ENCODE measurements at places on chromosomes 5 and 9.

DNA sequence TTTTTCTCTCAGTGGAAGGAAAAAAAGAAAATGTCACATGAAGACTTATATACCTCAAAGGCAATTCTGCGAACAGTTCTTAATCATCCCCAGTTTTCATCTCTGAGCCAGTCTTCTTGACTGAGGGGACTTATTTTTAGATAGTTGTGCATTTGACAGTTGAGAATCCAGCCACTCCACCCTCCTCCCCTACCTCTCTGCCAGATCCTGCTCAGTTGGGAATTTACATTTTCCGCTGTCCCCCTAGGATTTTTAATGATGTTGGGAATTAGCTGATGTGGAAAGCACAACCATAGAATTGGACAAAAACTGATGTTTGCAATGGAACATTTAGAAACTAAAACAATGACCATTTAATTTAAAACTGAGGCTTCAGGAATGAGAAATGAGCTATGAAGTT, 194.3 kb upstream of the PIK3R1 start:
- DNase-seq = no peak

DNA sequence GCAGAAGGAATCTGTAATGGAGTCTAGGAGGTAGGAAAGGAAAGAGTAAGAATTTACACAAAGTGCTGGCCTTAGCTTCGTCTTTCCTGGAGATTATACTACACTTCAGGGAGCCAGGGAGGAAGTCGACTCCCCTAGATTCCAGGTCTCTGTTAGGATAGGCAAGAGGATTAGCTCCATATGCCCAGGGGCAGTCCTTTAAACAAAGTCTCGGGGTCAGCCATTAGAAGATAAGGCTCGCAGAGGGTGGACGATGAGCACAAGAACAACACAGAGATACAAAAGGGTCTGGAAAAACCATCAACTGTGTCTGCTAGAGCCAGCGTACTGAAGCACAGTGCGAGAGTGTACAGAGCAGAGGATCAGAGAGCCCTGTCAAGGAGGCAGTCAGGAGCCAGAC, 344.7 kb upstream of the TNC start:
- DNase-seq = no peak

GRCh38 chr5:143177263-143177983, 226.1 kb downstream of the NR3C1 start:
- no peak for DNase-seq

GRCh38 chr5:109690242-109690974, 681 bp downstream of the MAN2A1 start:
- peak; percentile 31 for DNase-seq

DNA sequence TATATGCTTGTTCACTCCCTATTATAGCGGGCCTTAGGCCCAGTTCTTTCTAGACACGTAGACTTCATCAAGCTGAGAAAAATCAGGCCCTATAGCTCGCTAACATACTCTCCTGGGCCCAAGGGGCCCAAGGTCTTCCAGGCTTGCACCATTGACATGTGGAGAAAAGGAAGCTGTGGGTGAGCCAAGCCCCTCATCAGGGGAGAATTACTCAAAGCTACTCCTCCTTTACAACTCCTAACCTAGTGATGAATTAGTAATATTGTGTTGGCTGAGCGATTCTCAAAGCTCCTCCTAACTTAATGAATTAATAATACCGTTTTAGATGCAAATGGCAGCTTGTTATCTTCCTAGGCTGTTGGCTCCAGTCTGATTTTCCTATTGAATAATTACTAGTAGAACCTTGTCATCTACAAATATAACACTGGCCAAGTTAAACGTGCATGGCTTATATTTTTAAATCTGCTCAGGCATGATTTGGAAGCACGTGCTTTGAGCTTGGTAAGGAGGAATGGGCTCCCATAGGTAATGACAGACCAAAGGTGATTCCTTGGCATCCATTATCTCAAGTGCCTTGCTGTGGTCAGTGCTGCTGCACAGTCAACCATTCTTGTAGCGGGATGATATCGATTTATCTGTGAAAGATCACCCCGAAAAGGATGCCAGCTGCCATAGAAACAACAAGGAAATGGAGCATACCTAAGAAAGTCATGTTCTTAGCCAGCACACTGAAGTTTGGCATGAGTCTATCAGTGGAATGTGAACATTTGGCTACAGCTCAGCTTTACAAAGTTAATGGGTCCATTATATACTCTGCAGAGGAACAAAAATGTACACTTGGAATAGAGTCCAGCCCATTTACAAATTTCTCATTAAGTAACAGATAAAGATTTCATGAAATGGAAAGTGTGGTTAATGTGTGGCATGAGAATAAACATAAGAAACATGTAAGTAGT, 23.8 kb downstream of the LVRN start:
- DNase-seq = no peak

GRCh38 chr9:127361561-127361960, 35.4 kb upstream of the SLC2A8 start:
- DNase-seq = no peak

DNA sequence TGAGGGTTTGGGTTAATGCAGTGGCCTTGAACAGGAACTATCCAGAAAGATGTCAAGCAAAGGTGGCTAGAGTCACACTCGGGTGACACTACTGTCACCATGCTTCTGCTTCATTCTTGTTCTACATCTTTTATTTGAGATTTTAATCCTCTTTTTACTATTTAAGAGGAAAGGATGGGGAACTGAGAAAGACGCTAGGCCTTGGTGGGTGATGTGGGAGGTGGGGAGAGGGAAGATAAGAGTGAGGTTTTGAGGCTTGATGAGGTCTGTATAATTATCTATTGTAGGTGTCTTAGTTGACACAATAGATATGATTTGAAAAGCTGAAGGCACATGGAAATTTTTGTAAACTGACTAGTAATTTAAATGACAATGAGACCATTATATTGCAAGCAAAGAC, 3.5 kb upstream of the BASP1 start:
- no peak for DNase-seq

GRCh38 chr9:86604741-86605140, 250.5 kb upstream of the TUT7 start:
- DNase-seq = no peak

- no peak for DNase-seq
Measured at GRCh38 chr9:31606678-31607077, 777.8 kb upstream of the ACO1 start.

DNA sequence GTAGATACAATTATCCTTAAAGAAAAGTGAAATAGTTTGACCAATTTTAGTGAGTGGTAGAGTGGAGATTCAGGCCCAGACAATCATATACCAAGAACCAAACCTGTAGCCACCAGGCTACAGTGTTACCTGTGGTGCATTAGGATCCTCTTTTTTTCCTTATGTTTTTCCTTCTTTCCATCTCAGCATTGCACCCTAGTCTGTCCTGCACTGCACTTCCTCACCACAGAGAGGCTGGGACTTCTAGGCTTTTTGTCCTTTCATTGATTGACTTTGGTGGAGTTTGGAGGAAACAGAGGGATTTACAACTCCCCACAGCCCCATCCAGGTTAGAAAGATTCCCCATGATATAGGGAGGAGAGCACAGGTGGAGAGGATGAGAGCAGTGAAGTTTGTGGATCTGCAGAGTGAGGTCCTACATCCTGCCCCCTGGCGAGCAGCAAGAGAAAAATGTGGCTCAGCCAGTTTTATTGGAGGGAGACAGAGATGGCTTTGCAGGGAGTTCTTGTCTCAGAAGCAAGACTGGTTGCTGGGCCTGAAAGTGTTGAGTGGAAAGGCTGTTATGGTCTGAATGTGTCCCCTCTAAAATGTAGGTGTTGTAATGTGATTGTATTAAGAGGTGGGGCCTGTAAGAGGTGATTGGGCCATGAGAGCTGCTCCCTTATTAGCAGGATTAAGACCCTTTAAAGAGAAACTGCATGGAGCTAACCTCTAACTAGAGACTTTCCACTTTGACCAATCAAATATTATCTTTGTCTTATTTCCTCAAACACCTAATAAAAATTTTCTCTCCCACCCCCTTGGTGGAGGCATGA, 36.2 kb downstream of the KIF4B start:
- DNase-seq = no peak

DNA sequence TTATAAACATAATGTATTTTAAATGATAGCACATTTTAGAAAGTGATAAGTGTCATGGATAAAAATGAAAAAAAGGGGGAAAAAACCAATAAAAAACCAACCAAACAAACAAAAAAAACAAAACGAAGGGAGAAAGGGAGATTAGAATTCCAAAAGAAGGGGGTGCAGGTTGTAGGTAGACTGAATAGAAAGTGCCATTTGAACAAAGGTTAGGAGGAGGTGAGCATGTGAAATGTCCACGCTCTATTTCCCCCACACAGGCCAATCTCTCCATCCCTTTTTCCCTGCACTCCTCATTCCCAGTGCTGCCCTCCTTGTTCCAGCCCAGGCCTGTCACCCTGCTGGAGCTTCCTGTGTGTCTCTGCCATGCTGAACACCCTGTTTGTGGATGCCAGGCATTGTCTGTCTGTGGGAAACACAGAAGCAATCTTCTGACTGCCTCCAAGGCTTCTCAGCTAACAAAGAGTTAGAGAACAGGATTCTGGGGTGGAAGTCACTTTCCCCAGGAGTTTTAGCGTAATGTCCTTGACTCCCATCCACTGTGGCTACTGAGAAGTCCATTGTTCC, 138.8 kb downstream of the ADAMTS16 start:
- DNase-seq = no peak

GRCh38 chr9:75417471-75417870, 329.2 kb downstream of the OSTF1 start:
- DNase-seq = no peak

DNA sequence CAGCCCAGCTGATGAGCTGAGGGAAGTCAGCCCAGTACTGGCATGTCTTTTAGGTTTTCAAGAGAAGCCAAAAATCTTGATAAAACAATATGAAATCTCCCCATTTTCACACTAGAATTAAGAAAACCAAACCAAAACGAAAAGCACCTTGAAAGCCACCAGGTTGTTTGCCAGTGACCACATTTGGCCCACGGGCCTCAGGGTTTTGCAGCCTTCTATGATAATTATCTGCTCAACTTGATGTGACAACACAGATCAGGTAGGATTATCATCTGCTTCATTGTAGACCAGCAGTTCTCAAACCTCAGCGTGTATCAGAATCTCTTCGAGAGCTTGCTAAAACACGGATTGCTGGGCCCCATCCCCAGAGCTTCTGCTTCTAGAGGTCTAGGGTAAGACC, 101.4 kb downstream of the GALNT10 start:
- DNase-seq = no peak

DNA sequence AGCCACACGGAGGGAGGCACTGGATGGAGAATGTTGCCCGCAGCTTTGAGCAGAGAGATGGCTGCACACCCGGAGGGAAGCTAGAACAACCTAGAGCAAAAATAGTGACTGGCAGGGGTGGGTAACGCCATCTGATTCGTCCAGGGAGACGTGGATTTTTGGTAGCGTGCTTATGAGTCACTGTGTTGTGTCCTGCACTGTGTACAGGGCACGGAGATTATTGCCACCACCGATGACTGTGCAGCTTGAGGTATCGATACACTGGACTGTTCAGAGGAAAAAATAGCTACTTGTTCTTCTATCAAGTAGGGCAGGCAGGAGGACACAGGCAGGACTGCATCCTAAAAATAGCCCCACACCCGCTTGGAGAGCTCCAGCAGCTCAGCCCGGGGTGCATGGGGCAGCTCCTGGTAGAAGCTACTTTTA, 6.0 kb downstream of the UBE2QL1 start:
- no peak for DNase-seq

DNA sequence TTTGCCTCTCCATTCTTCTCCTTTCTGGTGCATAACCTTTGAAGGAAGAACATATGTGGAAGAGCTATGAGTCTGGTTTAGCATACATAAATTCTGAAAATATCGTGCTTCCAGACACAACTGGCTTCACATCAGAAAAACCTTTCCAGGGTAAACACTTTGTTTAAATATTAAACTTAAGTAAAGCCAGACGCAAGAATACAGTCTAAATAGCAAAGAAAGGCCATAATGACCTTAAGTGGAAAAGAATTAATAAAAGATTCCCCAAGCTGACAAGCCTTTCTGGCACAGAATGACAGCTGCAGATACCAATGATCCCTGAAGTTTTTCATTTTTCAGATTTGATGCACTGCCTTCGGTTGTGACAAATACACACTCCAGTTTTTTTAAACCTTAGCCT, 13.5 kb upstream of the TSSK1B start:
- no peak for DNase-seq

DNA sequence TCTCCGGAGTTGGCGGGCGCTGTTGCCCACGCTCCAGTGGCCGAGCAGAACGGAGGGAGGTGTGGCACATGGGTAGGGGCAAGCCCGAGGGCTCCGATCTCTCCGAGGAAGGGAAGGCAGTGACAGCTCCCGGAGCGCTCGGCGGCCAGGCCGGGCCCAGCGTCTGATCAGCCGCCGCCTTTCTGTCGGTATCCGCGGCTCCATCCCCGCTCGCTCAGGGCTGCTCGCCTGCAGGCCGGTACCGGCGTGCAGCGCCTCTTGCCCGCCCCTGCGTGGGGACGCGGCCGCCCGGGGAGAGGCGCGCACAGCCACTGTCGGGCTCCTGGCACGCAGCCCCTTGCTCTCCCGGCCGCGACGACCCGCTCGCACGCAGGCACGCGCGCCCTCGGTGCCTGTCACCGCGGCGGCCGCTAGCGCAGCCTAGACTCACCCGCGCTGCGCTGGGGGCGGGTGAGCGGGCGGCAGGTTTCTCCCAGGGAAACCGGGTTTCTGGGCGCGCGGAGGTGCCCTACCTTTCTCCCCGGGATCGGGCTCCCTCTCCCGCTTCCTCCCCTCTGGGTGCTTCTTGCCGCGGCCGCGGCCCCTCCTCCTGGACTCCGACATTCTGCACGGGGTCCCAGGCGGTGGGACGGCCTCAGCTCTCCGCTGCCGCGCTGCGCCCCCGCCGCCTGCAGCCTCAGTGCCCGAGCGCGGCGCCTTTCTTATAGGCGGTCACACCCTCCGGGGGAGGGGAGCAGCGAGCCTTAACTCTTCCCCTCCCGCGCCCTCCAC, 108.4 kb downstream of the PSD2 start:
- DNase-seq = peak; percentile 8

- no peak for DNase-seq
Measured at GRCh38 chr9:98331536-98332259, 76.2 kb upstream of the TBC1D2 start.

GRCh38 chr5:174533751-174534241, 190.6 kb upstream of the MSX2 start:
- no peak for DNase-seq

GRCh38 chr9:95027914-95028852, 289.3 kb downstream of the FANCC start:
- DNase-seq = no peak

- DNase-seq = no peak
Measured at GRCh38 chr5:142074006-142074405, 34.6 kb upstream of the NDFIP1 start.
